Karpas-422 (cell line): ENCODE measurements at places on chromosomes 7 and 10.

GRCh38 chr10:97888641-97889262 lies 39.1 kb downstream of the GOLGA7B start:
- no peak for DNase-seq

- DNase-seq = no peak
Observed at GRCh38 chr10:113028456-113029440, 78.7 kb downstream of the TCF7L2 start.

DNA sequence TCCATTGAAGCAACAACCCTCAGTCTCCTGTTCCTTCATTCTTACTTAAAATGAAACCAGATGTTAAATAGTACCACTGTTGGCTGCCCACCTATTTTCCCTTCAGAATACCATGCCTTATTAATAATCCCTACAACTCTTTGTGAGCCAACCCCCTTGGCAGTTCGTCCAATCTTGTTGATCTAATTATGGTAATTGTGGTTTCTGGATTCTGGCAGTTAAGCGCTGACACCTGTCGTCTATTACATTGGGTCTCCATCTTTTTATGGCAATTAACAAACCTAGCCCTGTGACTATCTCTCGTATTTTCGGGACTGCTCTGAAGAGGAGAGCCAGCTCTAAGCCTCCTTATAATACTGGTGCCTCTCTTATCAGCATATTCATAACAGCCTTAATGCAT lies 432.0 kb downstream of the ATRNL1 start:
- DNase-seq = no peak

GRCh38 chr10:24841530-24841929 lies 110.9 kb downstream of the PRTFDC1 start:
- DNase-seq = no peak

GRCh38 chr10:72315054-72315453 lies 39.7 kb downstream of the DNAJB12 start:
- peak; percentile 40 for DNase-seq
